Epithelial cell of umbilical artery (primary cell): ENCODE measurements at places on chromosomes 5 and 9. TPM values are rescaled to one million over a fixed set of nuclear protein-coding genes. Genes with fewer than 3 reads are reported as not detected.

Gene PDE8B
- 0.15 TPM in 1 of 2 replicates, not detected in the other for total RNA-seq

Gene CNOT6
- total RNA-seq: 16.2 and 16.4 TPM in 2 replicates

Gene MSH3
- 8.8 and 10.6 TPM in 2 replicates for total RNA-seq

Gene HRH2
- not detected in 2 replicates for total RNA-seq

Gene PIK3R1
- total RNA-seq: 14.7 and 18.2 TPM in 2 replicates

Gene IL17B
- 0.91 TPM in 1 of 2 replicates, not detected in the other for total RNA-seq

Gene IFNE
- 0.32 and 3.6 TPM in 2 replicates for total RNA-seq

Gene MLANA
- not detected in 2 replicates for total RNA-seq

Gene ACOT12
- not detected in 2 replicates for total RNA-seq

Gene SLC6A19
- not detected in 2 replicates for total RNA-seq

Gene PCDHA9
- total RNA-seq: under 0.01 and 0.15 TPM in 2 replicates

Gene SLC36A2
- total RNA-seq: not detected in 2 replicates

Gene KIF27
- 2.9 and 4.1 TPM in 2 replicates for total RNA-seq

Gene IL5
- total RNA-seq: not detected in 2 replicates

Gene OLFM1
- 0.65 and 2.0 TPM in 2 replicates for total RNA-seq

Gene ARHGEF37
- 4.5 and 4.9 TPM in 2 replicates for total RNA-seq

Gene KLF4
- 0.65 and 1.1 TPM in 2 replicates for total RNA-seq

Gene LCN2
- total RNA-seq: not detected in 2 replicates

Gene KCNV2
- total RNA-seq: not detected in 2 replicates

Gene PDZD2
- 5.5 and 9.4 TPM in 2 replicates for total RNA-seq

Gene POU5F2
- 0.32 and 0.61 TPM in 2 replicates for total RNA-seq

Gene GDNF
- total RNA-seq: not detected in 2 replicates

Gene PPP1R26
- total RNA-seq: 14.7 and 15.6 TPM in 2 replicates

Gene SPATA9
- under 0.01 TPM in 1 of 2 replicates, not detected in the other for total RNA-seq

Gene NDST1
- total RNA-seq: 23.1 and 23.4 TPM in 2 replicates

Gene AGXT2
- not detected in 2 replicates for total RNA-seq

Gene IL9
- not detected in 2 replicates for total RNA-seq

Gene PCDHB13
- total RNA-seq: 0.15 and 0.65 TPM in 2 replicates

Gene IFNA10
- total RNA-seq: not detected in 2 replicates

Gene CCDC152
- 1.6 and 2.9 TPM in 2 replicates for total RNA-seq

Gene CCNJL
- total RNA-seq: 4.4 and 6.2 TPM in 2 replicates

Gene IFNA13
- total RNA-seq: not detected in 2 replicates

Gene PLCXD3
- under 0.01 TPM in 1 of 2 replicates, not detected in the other for total RNA-seq

Gene NR2F1
- 24.6 and 39.6 TPM in 2 replicates for total RNA-seq

Gene SOWAHA
- total RNA-seq: not detected in 2 replicates
